ENCODE measurements at places on chromosomes 12 and 14.

DNA sequence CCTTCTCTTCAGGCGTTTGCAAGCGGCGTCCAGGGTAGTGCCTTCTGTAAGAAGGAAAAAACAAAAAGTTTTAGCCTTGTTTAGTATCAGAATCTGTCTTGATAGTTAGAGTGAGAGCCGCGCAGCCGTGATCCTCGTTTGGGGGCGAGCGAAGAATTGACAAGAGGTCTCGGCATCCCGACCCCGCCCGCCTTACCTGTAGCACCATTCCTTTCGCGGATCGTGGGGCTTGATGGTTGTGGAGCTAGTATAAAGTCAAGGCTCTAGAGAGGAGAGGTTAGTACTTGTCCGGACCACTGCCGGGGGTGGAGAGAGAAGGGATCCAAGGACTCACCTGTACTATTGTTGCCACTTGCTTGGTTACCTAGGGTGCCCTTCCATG is 494 bp downstream of the TMTC3 start:
- DNase-seq, result peak; percentile 8

DNA sequence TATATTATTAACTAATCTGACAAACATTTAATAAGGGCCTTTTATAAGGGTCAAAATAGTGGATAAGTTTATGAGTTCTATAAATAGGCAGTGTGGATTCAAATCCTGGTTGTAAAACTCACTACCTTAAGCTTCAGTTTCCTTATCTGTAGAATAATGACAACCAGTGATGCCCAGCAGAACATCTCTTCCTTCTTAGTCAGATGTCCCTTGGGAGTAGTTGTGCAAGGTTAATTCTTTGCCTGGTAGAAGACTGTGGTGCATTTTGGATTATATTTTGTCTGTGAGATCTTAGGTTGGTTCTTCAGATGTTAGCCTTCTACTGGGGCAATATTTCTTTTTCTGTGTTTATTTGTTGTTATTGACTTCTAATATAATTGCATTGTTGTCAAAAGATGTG is 59.5 kb downstream of the ARID2 start:
- no peak for DNase-seq

DNA sequence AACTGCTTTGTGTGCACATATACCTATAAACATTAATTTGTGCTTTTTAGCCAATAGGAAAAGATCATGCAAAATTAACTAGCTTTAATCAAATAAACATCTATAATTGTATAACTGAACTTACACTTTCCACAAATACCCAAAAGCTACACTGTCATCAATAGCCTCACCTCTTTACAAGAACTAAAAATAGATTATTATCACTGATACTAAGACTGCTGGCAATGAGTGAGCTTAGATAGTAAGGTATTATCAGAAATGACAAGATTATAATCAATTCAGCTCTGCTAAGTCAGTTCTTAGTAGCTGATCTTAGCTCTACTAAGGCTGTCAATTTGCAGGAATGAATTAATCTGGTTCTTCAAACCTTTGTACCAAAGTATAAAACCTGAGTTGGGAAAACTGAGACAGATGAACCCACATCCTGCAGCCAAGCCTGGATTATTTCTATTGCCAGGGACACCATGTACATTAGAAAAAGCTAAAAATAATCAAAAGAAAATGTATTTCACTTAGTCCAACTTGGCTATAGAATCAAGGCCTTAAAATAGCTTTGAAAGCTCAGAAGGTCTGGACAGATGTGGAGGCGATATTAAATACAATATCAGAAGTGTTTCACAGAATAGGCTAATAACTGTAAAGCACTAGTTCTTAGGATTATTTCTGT is 5.2 kb downstream of the FKBP3 start:
- DNase-seq, result no peak

- DNase-seq, result no peak
These were observed 14.3 kb upstream of the NXPH4 start for GRCh38 chr12:57202321-57202720.

- DNase-seq, result no peak
These were observed 56.1 kb downstream of the CDC42BPB start for GRCh38 chr14:103001226-103001625.

GRCh38 chr14:94458558-94459205 is 6.1 kb upstream of the SERPINA11 start:
- no peak for DNase-seq

- DNase-seq, result no peak
These were observed 6.3 kb upstream of the ABHD12B start for GRCh38 chr14:50865391-50866076.

GRCh38 chr12:93245543-93245942 is 132.2 kb upstream of the NUDT4 start:
- DNase-seq, result no peak

- DNase-seq, result no peak
These were observed 18.2 kb upstream of the ANAPC7 start for GRCh38 chr12:110421701-110422100.

DNA sequence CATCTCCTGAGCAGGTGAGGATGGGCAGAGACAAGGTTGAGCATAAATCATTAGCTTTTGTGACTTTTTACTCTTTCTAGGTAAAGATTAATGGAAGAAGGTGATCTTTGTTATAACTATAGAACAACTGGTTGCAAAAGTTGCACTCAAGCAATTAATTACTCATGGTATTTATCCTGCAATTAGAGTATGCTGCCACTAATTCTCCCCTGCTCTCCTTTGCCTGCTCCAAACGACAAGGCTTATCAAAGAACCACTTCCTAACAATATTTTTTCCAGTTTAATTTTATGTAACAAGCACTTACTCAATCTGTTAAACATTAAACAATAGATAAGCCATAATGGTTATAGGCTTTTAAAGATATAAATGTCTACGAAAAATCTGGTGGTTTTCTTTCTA is 189.9 kb upstream of the PELI2 start:
- DNase-seq, result no peak

GRCh38 chr12:124516850-124517249 is 50.6 kb downstream of the NCOR2 start:
- DNase-seq, result no peak

DNA sequence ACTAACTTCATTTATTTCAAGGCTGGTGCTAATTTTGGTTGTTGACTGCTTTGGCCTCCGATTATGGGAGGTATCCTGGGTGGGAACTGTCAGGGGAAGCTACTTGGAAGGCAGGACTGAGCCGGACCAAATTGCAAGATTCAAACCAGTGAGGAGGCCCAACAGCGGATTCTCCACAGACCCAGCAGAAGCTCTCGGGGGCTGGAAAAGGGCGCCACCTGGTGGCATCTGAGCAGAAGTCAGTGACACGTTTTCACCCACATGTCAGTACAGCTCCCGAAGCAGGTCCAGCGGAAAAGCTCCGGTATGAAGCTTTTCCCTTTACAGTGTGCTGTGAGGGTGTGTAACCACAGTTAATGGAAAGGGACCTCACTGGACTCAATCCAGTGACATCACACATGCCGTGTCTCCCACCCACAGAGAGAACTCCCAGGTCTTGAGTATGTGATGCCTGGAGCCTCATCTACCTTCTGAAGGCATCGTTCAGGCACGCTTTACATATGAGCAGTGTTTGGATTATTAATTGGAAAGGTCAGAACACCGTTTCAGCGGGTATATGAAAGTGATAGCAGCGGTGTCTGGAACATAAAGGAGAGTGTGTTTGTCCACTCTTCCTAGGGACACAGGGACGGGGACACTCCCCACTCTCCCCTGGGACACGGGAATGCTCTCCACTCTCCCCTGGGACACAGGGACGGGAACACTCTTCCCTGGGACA is 3.6 kb upstream of the P2RX2 start:
- DNase-seq, result peak; percentile 85

All from heart right ventricle (tissue), 16 donors.